Ascending aorta (tissue), 2 donors: ENCODE measurements at places on chromosomes 11 and 22.

DNA sequence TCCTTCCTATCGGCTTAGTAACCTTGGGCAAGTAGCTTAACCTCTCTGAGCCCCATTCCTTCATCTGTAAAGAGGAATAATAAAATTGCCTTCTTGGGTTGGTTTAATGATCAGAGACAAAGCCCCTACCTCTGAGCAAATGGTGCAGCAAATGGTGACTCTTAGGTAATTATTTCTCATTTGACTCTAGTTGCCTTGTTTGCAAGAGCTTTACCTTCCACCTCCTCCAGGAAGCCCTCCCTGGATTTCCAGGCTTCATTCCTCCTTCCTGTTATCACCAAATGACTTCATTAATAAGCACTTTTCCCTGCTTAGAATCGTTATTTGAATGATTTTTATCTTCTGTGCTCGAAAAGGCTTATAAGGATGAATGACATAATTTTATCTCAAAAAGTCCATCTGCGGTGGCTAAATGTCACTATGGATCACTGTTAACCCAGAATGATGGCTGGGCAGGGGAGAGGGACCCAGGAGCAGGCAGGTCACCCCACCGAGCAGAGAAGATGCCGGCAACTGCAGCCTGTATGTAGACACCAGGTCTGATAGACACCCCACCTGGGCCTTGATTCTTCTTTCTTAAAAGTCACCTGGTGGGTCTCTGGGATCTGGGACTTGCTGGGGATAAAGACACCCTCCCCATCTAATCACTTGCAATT is 106.6 kb downstream of the TSPAN18 start:
- no peaks in the 10 kb centered on the region for H3K27me3 ChIP-seq
- no peak overlapping the region for H3K4me3 ChIP-seq
- H3K36me3 ChIP-seq: no peaks in the 10 kb centered on the region

- H3K27ac ChIP-seq: peak overlapping the region; percentile 63
- peak overlapping the region; percentile 97 for H3K4me3 ChIP-seq
- H3K4me1 ChIP-seq: peaks cover 16% of the 10 kb centered on the region
- no peaks in the 10 kb centered on the region for H3K36me3 ChIP-seq
- no peaks in the 10 kb centered on the region for H3K27me3 ChIP-seq
Observed at GRCh38 chr22:19122752-19123492, 710 bp upstream of the DGCR2 start.

DNA sequence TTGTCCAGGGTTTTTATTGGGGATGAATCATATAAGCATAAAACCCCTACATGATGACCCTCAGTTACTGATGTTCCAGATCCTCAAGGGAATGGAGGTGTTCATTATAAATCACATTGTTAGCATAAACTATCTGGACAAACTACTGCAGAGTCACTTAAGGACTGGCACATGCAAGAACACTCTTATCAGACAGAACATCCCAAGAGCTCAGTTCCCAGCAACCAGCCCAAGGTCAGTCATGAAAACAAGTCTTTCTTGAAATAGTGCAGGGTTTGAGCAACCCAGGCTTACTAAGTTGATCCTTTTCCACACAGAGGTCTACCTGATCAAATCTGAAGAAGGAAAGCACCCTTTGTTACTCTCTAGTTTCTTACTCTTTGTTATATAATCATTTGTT is 13.5 kb upstream of the PTS start:
- H3K36me3 ChIP-seq: no peaks in the 10 kb centered on the region
- no peaks in the 10 kb centered on the region for H3K27me3 ChIP-seq
- H3K4me1 ChIP-seq: no peaks in the 10 kb centered on the region
- no peak overlapping the region for H3K27ac ChIP-seq

DNA sequence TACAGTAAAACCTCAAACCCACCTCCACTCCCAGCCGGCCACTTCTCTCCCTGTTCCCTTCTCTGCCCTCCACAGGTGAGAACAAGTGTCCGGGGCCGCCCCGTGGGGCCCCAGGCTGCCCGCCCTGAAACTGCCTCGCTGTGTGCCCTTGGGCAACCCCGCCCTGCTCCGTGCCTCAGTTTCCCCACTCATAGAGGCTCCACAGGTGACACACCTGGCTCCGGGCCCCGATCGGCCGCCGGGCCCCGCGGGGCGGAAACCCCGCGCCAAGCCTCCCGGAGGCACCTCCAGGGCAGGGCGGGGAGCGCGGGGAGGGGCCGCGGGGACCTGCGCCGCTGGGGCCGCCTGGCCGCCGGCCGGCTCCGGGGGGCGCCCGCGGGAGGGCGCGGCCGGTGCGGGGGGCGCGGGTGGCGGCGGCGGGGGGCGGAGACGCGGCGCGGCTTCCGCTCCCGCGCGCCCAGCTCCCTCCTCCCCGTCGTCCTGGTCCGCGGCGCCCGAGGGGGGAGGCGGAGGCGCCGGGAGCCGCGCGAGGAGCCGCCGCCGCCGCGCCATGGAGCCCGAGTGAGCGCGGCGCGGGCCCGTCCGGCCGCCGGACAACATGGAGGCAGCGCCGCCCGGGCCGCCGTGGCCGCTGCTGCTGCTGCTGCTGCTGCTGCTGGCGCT is at the start of gene LRP5:
Gene LRP5 (plus strand): TSS at position 475 of the 663 bp plus-strand sequence. CDS start 124 bp downstream, at position 599.
- no peaks in the 10 kb centered on the region for H3K36me3 ChIP-seq
- no peaks in the 10 kb centered on the region for H3K27me3 ChIP-seq
- DNase-seq: no peak
- H3K4me1 ChIP-seq: peaks cover 21% of the 10 kb centered on the region

GRCh38 chr11:129249351-129249750 is 57.2 kb upstream of the ARHGAP32 start:
- DNase-seq: no peak
- no peaks in the 10 kb centered on the region for H3K4me1 ChIP-seq
- H3K27me3 ChIP-seq: no peaks in the 10 kb centered on the region
- no peak overlapping the region for H3K27ac ChIP-seq
- H3K36me3 ChIP-seq: no peaks in the 10 kb centered on the region
- H3K4me3 ChIP-seq: no peak overlapping the region

GRCh38 chr11:30107899-30108298 is 91.1 kb upstream of the KCNA4 start:
- no peaks in the 10 kb centered on the region for H3K27me3 ChIP-seq
- H3K27ac ChIP-seq: no peak overlapping the region
- no peak overlapping the region for H3K4me3 ChIP-seq
- H3K36me3 ChIP-seq: no peaks in the 10 kb centered on the region
- H3K4me1 ChIP-seq: no peaks in the 10 kb centered on the region

DNA sequence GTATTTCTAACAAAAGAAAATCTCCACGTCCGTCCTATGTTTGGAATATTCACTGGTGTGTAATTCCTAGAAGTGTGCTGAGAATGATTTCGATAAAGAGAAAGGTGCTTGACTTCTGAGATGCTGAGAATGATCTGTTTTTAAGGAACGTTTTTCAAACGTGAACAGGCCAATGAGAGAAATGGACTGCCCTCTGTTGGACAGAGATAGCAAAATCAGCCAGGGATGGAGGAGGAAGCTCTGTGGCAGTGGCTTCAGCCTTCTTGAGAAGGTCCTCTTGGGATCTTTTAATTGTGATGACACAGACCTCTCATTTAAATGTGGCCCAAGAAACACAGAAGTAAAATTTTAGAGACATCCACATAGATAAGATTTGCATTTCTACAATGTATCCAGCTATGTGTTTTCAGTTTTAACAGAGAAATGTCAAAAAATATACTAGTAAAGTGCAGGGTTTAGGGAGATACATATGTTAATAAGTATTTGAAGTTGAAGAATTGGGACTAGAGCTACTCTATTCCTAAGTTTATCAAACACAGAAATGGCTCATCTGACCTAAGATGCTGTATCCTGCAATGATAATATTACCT is 84.0 kb upstream of the RCN1 start:
- H3K4me3 ChIP-seq: no peak overlapping the region
- no peak overlapping the region for H3K27ac ChIP-seq
- DNase-seq: no peak
- no peaks in the 10 kb centered on the region for H3K36me3 ChIP-seq
- no peaks in the 10 kb centered on the region for H3K4me1 ChIP-seq

GRCh38 chr22:35961480-35962295 is 66.9 kb downstream of the RBFOX2 start:
- DNase-seq: peak; percentile 13
- peak overlapping the region; percentile 79 for H3K27ac ChIP-seq
- H3K36me3 ChIP-seq: no peaks in the 10 kb centered on the region
- H3K4me1 ChIP-seq: no peaks in the 10 kb centered on the region
- H3K27me3 ChIP-seq: no peaks in the 10 kb centered on the region

GRCh38 chr11:67281552-67282150 is 7.5 kb upstream of the ANKRD13D start:
- H3K27me3 ChIP-seq: no peaks in the 10 kb centered on the region
- peak overlapping the region; percentile 41 for H3K27ac ChIP-seq
- peaks cover 14% of the 10 kb centered on the region for H3K4me1 ChIP-seq
- H3K36me3 ChIP-seq: peaks cover 80% of the 10 kb centered on the region
- no peak for DNase-seq

- H3K27me3 ChIP-seq: no peaks in the 10 kb centered on the region
- H3K4me3 ChIP-seq: no peak overlapping the region
- no peaks in the 10 kb centered on the region for H3K36me3 ChIP-seq
Observed at GRCh38 chr11:83061883-83062282, 9.8 kb downstream of the RAB30 start.

- H3K4me3 ChIP-seq: peak overlapping the region; percentile 34
- H3K27ac ChIP-seq: peak overlapping the region; percentile 98
- no peaks in the 10 kb centered on the region for H3K36me3 ChIP-seq
- H3K4me1 ChIP-seq: peaks cover 96% of the 10 kb centered on the region
- DNase-seq: no peak
Observed at GRCh38 chr22:42933485-42934091, 76.5 kb upstream of the ARFGAP3 start.

GRCh38 chr22:26690654-26691376 is 33.4 kb downstream of the MIAT start:
- H3K27ac ChIP-seq: no peak overlapping the region
- H3K27me3 ChIP-seq: no peaks in the 10 kb centered on the region
- no peaks in the 10 kb centered on the region for H3K4me1 ChIP-seq
- H3K4me3 ChIP-seq: no peak overlapping the region
- no peak for DNase-seq
